GM19239 (cell line): ENCODE measurements at places on chromosomes 7 and 10.

DNA sequence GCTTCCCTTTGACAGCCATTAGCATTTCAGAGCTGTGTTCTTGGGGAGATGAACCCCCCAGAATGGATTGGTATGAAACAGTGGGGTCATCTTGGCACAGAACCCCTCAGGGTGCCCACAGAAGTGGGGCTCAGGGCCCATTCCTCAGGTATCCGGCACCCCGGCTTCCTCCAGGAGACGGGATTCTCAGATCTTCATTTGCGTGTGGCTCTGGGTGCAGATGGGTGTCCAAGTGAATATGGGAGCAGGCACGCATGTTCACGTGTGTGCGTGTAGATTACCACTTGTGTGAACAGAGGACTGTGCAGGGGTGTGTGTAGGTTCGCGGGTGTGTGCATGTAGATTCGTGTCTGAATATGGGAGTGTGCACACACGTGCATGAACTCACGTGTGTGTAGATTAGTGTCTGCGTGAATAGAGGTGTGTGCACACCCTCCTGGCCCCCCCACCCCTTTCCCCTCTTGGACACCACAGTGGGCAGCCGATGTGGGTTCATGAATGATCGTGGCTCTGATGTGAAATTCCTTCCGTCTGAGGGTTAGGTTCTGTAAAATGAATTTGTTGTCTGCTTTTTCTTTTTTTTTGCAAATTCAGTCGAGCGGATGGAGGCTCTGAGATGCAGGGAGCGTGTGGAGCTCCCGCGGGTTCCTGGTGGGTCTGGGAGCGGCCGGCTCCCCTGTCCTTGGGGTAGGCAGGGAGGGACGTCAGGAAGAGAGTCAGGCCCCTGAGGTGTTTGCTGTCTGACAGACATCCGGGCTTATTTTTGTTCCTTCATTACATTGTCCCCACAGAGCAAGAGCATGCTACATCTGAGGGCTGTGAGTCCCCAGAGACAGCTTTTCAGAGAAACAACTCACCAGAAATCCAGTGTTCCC is 7.4 kb downstream of the ELFN1 start:
- no peak for DNase-seq

GRCh38 chr10:50556237-50557120 is 67.3 kb downstream of the SGMS1 start:
- DNase-seq: no peak

- no peak for DNase-seq
Measured at GRCh38 chr10:43211431-43212042, 55.3 kb downstream of the RASGEF1A start.

DNA sequence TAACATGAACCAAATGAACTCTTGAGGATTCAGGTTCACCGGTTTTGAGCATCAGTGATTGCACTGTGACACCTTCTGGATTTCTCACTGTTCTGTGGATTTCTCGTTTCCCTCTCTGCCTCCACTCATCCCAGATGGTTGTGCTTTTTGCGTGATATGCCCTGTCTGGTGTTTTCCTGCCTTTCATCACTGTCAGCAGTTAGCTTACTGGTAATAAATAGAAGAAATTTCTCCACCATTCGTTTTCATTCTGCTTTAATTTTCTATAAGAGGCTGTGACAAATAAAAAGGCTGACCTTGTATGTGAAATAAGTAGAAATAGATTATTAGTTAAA is 16.2 kb downstream of the BPGM start:
- no peak for DNase-seq

GRCh38 chr7:35450456-35451214 is 196.7 kb upstream of the TBX20 start:
- DNase-seq: no peak

- DNase-seq: no peak
Measured at GRCh38 chr7:101860316-101861217, 43.1 kb downstream of the CUX1 start.

DNA sequence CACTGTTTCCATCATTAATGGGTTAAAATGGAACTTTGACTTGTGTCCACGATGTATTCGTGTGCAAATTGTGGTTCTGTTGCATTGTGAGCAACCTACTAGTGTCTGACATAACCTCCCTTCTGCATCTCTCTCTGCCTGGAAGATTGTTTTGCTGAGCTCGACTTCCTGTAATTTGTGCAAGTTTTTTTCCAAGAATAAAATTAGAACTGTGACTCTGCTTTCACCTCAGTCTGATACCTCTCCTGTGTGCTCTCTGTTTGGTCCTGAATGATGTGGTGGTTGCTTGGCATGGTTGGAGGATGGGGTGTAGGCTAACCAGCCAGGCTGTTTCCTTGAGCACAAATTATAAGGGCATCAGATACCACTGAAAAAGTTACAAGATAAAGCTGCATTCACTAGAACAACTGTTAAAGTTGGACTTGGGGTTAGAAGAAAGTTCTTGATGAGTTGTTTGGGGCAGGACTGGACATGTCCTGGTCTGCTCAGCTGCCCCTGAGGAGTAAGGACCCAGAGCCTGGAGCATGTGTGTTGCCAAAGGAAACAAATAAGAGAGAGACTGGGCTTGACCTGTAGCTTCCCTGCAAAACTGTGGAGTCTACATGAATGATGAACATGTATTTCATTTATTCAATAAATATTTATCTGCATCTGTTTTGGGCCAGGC is 1.9 kb upstream of the VOPP1 start:
- no peak for DNase-seq

- no peak for DNase-seq
Measured at GRCh38 chr10:58982470-58983239, 193.8 kb upstream of the PHYHIPL start.

DNA sequence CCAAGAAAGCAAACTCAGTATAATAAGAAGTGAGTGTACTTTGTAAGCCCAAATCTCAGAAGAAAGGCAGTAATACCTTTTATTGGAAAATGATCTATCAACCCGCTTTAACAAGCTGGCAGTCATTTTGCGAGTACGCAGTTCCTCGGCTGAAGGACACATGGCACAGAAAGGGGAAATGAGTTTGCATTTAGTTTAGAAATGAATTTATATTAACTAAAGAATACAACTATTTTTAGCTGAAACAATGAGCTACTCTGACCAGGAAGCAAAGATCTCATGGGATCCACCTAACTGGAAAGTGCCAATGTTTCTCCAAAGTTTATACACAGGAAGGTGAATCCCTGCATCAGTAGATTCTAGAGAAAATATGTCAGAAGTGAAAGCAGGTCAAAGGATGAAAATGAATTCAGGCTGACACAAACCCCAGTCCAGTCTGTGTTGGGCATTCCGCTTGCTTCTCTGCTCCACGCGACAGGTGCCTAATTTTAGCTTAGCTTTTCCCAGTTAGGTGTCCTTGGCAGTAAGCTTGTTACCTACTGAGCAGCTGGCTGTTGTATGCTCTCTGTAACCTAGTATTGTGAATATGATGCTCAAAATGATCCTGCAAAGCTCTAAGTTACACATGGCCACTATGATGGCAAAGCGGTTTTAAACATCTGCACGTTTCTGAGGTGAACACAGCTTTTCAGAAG is 112.8 kb downstream of the LARP4B start:
- DNase-seq: no peak

DNA sequence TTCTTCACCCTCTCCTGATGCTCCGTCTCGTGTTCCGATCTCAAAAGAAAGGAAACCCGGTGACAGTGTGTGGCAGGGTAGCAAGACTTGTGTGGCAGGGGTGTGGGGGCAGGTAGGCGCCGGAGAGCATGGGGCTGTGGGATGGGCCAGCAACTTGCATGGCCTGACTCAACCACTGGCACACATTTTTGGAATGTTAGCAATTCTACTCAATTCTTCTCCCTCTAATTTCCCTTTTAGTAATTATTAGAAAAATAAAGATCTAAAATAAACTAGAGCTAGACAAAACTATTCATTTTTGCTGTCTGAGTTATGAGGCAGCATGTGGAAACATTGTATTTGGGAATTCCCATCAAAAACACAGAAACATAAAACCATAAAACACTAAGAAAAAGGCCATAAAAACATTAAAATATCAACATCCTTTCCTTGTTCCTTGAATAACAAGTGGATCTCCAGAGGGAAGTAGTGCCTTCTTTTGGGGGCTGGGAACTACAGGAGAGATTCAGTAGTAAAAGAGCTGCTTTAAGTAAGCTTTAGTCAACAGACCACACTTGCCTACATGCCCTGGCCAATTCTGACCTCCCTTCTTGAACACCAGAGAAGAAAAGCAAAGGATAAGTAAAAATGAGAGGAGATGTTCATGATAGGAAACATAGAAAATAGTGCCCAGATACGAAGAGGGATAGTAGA is 21.8 kb downstream of the SEMA3C start:
- no peak for DNase-seq

- DNase-seq: no peak
Measured at GRCh38 chr7:22268884-22269421, 88.0 kb downstream of the RAPGEF5 start.

DNA sequence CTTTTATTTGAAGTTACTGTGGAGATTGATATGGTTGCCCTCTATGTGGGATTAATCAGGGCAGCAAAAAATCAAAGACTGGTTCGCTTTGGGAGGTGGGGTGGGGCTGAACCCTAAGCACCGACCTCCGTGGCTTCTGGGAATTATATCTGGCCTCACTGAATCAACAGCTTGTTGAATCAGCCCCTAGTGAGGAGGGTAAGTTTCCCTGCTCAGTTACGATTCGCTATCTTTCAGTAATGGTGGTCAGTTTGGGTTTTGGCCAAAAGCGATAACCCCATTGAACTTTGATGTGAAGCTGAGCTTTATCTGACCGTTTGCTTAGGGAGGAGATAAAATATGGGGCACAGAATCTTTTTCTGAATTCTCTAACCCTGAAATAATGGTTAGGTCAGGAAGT is 16.6 kb upstream of the ARPC1A start:
- no peak for DNase-seq

DNA sequence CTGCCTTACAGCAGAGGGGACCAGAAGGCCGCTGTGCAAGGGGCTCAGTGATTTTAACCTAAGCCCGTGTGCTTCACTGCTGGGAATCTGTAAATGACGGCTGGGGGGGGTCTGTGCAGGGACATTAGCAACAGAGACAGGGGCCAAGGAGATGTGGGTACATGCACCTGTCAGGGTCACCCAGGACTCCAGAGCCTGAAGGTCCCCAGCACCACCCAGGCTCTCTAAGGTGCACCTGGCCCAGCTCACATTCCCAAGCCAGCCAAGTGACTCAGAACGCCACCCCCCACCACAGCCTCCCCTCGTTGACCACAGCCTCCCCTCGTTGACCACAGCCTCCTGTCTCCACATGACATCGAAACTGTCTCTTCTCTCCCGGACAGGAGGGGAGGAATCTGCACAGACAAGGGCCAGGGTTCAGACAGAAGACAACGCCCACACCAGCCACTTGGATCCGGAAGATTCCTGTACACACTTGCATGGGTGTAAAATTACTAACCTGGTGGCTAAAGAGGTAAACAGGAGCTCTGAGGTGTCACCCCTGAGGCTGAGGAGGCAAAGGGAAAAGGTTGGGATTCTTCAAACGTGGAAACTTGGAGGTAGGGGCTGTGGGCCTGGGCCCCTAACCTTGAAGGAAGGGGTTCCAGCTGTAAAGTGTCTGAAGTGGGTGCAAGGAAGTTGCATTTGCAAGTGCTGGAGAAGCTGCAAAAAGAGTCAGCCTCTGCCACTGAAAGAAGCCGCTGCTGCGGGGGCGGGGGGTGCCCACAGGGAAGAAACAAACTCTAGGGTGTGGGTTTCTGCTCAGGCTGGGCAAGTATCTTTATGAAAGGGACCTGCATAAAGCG is 27.0 kb downstream of the CALML3 start:
- no peak for DNase-seq

DNA sequence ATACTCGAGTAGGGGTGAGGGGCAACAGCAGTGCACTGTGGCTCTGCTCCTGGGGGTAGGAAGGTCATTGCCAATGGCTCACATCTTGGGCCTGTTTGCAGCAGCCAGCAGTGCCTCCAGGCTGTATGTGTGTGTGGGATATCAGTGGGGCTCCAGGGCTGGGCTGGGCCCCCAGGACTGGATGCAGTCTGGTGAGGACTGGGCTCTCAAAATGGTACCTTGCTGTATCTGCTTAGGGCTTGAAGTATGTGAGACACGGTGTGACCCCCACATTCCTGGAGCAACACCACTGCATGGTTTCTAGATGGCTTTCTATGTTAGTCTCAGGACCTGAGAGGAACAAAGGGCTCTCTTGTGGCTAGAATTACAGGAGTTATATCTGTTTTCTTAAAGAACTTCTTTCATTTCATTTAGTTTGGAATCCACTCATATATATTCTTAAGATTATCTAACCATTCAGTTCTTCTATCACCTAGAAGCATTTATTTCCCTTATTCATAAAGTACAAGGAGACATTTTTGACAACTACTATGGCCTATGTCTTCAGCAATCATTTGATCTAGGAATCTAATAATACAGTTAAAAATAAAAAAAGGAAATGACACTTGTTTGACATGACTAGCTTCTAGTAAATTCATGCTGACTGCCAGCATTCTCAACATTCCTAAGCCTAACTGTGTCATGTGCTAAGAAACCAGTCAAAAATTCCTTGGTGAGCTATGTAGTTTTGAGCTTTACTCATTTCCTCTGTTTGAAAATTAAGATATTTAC is 443.2 kb upstream of the SEMA3A start:
- DNase-seq: no peak

DNA sequence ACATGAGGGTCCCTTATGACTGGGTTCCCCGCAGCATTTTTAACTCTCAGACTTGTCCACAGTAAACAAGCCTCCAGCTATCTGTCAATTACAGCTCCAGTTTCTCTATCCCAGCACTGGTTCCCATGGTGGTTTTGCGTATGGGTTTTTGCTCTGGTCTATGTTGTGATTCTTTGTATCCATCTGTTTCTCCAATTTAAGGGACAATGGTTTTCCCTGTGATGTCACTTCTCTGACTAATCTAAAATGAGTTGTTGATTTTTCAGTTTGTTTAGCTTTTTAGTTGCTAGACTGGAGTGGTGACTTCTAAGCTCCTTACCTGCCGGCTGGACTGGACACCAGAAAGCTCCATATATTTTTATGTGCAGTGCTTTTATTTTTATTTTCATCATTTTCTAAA is 303.7 kb downstream of the INHBA start:
- no peak for DNase-seq

DNA sequence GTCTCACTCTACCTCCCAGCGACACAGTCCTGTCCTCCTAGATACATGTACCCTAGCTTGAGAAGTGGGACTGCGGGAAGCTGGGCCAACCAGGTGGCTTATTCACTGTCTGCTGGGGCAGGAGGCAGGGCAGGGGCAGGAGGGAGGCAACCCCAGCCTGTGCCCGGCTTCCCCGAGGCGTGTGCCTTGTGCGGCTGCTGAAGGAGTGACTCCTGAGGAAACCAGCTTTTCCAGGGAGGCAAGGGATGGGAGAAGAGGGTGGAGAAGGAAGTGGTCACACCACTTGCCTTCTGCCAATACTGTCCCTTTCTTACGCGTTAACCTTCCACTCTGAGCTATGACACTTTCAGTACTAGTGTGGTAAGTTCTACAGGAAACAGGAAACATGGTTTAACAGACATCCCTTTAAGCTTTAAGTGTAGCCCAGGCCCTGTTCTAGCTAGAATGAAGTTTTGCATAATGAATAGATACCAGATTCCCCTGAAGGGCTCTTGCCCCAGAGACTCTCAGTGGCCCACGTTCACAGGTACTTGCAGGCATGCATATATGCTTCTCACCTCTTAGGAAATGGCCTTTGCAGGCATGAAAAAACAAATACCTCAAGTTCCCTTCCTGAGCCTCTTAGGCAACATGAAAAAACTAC is 40.6 kb downstream of the SYPL1 start:
- peak; percentile 66 for DNase-seq
